ENCODE measurements at places on chromosomes 2 and 18. TPM values are rescaled to one million over a fixed set of nuclear protein-coding genes. Genes with fewer than 3 reads are reported as not detected.

GRCh38 chr2:67930156-67930555, 132.6 kb downstream of the C1D start:
- H3K27ac ChIP-seq, result no peak overlapping the region

- H3K4me1 ChIP-seq, result no peaks in the 10 kb centered on the region
- H3K27me3 ChIP-seq, result no peaks in the 10 kb centered on the region
- DNase-seq, result no peak
- no peaks in the 10 kb centered on the region for H3K36me3 ChIP-seq
Measured at GRCh38 chr2:217680381-217680780, 322.4 kb downstream of the TNS1 start.

- no peaks in the 10 kb centered on the region for H3K36me3 ChIP-seq
- no peaks in the 10 kb centered on the region for H3K27me3 ChIP-seq
- H3K4me1 ChIP-seq, result no peaks in the 10 kb centered on the region
- no peak overlapping the region for H3K4me3 ChIP-seq
- no peak overlapping the region for H3K27ac ChIP-seq
Measured at GRCh38 chr2:150100336-150100735, 387.1 kb downstream of the RND3 start.

MC2R gene
- total RNA-seq, result not detected

DNA sequence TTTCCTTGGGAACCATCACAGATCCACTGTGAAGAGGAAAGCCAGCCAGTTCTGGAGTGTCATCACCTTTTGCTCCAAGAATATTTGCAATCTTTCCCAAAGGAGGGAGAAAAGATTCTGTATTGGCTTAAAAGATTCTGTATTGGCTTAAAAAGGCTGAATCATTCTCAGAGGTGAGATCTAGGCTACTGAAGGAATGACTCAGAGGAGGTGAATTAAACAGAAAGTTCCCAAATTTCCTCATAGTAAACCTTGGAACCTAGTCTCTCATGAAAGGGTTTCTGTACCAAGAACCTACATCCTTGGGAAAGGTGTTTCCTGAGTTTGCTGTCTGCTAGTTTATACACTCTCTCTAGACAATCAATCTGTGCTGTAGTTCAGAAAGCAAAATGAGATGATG, 34.1 kb upstream of the GRB14 start:
- no peak for DNase-seq
- no peaks in the 10 kb centered on the region for H3K36me3 ChIP-seq
- no peaks in the 10 kb centered on the region for H3K4me1 ChIP-seq
- H3K27ac ChIP-seq, result no peak overlapping the region
- no peaks in the 10 kb centered on the region for H3K27me3 ChIP-seq

SATB2 gene
- 5.2 TPM for total RNA-seq

GRCh38 chr2:23492337-23492675, 107.3 kb downstream of the KLHL29 start:
- H3K27ac ChIP-seq, result peak overlapping the region; percentile 26
- DNase-seq, result no peak
- H3K27me3 ChIP-seq, result no peaks in the 10 kb centered on the region
- no peaks in the 10 kb centered on the region for H3K4me1 ChIP-seq

DNA sequence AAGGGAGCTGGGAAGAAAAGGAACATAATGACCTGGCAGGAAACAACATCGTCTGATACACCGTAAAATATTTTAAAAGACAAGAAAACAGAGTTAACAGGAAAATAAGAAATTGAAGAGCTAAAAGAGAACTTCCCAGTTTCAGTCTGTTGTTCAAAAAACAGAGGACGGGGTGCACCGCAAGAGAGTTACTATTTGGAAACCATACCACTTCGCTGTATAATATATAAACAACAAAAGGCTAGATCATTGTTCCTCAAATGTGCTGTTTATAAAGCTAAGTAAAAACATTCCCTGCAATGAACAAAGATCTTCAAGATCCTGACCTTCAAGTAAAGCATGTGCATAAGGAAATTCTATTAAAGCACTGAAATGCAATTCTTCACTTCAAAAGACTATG, 2.1 kb downstream of the PPP3R1 start:
- H3K36me3 ChIP-seq, result no peaks in the 10 kb centered on the region
- H3K4me1 ChIP-seq, result peaks cover 6% of the 10 kb centered on the region
- peak overlapping the region; percentile 89 for H3K4me3 ChIP-seq
- DNase-seq, result no peak
- H3K27me3 ChIP-seq, result no peaks in the 10 kb centered on the region

M1AP gene
- total RNA-seq, result 10.9 TPM

- no peak for DNase-seq
- no peaks in the 10 kb centered on the region for H3K27me3 ChIP-seq
Measured at GRCh38 chr2:67498931-67499330, 101.8 kb downstream of the ETAA1 start.

FBXO41 gene
- 4.2 TPM for total RNA-seq

- no peak for DNase-seq
- no peak overlapping the region for H3K4me3 ChIP-seq
- no peak overlapping the region for H3K27ac ChIP-seq
- H3K27me3 ChIP-seq, result no peaks in the 10 kb centered on the region
Measured at GRCh38 chr18:60469387-60470100, 97.0 kb upstream of the MC4R start.

GRCh38 chr2:203688798-203689197, 17.6 kb upstream of the CD28 start:
- DNase-seq, result no peak
- H3K27me3 ChIP-seq, result no peaks in the 10 kb centered on the region
- H3K36me3 ChIP-seq, result no peaks in the 10 kb centered on the region
- H3K4me3 ChIP-seq, result no peak overlapping the region
- H3K27ac ChIP-seq, result no peak overlapping the region

DNA sequence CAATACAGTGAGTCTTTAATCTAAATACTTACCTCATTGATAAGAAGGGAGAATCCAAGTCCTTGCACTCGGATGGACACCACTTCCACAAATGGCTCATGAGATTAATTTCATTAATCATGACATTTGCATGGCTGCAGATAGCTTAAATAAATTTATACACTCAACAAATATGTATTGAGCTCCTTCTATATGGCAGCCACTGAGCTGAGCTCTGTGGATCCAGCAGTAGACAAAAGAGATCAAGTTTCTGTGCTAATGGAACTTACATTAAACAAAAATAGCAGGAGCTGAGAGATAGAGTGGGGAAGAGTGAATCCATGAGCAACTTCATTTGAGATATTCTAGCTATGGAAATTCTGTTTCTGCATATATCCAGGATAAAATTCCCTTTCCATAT, 44.4 kb downstream of the RAB27B start:
- no peaks in the 10 kb centered on the region for H3K4me1 ChIP-seq
- H3K36me3 ChIP-seq, result no peaks in the 10 kb centered on the region
- no peaks in the 10 kb centered on the region for H3K27me3 ChIP-seq
- H3K4me3 ChIP-seq, result no peak overlapping the region

SRD5A2 gene
- total RNA-seq, result 8.5 TPM

DNA sequence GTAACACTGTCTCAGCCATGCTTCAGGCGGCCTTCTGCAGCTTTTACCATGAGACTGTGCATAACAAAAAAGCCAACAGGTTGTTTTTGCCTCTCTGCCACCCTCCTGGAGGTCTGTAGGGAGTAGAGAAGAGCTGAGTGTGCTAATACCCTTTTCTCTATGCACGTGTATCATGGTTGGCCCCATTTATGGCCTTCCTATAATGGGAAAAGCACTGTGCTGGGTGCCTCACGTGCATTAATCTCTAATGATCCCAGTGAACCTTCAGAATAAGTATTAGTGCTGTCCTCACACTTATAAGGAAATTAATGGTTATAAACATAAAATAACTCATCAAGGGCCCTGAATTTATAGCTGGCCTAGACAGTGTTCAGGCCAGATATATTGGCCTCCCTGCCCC, 164.2 kb downstream of the CDH20 start:
- DNase-seq, result no peak
- H3K27ac ChIP-seq, result no peak overlapping the region
- no peaks in the 10 kb centered on the region for H3K4me1 ChIP-seq

DNA sequence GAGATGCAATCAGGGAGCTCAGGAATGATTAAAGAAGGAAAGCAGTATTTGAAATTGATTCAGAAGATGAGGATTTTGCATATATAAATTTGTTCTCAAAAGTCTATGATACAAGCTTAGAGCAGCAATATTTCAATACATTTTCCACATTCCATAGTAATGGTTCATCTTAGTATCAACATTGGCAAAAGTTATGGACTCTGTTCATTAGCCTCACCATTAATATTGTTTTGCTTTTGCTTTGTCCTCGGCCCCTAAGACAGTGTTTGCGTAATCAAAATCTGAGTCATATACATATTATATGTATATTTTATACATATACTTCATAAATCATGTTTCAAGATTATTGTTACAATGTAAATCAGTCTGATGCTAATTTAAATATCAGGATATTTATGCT, 176.6 kb downstream of the CNTNAP5 start:
- no peak for DNase-seq
- H3K4me3 ChIP-seq, result no peak overlapping the region

DNA sequence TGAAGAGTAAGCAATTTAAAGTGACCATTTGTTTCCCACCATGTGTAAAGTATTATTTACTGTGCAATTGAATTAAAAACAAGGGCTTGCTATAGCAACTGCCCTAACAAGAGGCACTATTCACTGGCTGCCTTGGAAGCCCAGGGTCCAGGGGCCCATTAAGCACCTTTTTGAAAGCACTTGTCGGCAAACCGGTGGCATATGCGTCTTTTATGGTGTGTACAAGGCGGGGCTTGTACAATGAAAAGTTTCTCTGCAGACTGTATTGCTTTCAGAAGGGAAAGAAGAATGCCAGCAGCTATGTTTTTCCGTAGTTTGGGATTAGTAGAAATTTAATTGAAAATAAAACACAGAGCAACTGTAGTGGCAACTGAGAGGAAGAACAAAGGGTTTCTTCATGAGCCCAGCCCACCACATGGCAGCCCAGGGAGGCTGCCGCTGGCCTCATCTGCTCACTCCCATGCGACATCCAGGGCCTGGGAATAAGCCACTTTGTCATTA, 279.5 kb upstream of the PARD3B start:
- no peak overlapping the region for H3K4me3 ChIP-seq
- H3K4me1 ChIP-seq, result no peaks in the 10 kb centered on the region
- H3K27ac ChIP-seq, result no peak overlapping the region
- DNase-seq, result no peak
- no peaks in the 10 kb centered on the region for H3K36me3 ChIP-seq

DNA sequence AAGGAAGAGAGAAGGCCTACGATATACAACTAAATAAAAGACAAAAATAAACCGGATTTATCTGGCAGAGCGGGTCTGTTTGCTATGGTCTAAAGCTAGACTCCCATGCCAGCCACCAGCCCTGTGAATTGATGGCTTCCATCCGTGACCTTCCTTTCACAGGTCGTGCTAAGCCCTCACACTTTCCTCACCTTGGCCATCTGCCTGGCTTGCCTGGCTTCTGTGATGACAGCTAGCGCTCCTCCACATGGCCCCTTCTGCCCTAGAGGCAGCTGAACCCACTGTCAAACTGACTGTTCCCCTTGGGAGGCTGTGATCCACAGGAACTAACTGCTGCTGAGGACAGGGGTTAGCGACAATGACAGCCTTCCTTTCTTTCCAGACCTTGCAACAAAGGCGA, 32.5 kb downstream of the GAREM1 start:
- no peaks in the 10 kb centered on the region for H3K4me1 ChIP-seq
- no peak overlapping the region for H3K27ac ChIP-seq
- no peaks in the 10 kb centered on the region for H3K36me3 ChIP-seq
- H3K4me3 ChIP-seq, result no peak overlapping the region

DNA sequence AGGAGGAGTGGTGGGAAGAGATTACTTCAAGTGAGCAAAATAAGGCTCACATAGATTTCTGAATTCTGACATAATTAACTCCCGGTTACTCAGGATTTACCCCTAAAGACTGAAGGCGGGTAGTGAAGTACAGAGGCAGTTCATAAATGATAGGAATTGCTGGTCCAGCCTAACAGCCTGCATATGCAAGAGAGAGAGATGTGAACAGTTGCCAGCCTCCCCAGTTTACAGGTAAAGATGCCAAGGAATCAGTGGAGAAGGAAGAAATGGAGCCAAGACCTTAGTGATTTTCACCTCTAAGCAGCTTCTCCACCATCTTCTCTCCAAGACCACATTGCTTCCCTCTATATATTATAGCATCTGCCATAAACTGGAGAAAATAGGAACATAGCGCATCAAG, 91.8 kb upstream of the THUMPD2 start:
- H3K4me1 ChIP-seq, result no peaks in the 10 kb centered on the region
- H3K27ac ChIP-seq, result no peak overlapping the region
- no peaks in the 10 kb centered on the region for H3K27me3 ChIP-seq
- no peaks in the 10 kb centered on the region for H3K36me3 ChIP-seq

DNA sequence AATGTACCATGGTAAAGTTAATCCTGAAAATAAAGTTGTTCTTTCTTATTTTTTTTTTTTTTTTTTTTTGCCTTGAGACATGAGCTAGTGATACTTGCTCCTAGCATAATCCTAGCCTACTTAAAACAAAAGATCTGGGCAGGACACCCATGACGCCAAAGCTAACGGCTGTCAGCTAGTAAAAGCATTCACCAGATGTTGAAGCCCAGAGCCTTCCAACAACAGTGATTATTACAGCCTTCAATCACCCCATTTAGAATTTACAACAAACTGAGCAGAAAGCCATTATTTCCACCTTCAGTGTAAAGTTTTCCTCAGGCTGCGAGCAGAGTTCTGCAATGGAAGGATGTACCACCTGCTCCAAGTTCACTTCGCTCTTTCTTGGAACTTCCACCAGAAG, 259.5 kb downstream of the SP3 start:
- no peak overlapping the region for H3K4me3 ChIP-seq
- H3K36me3 ChIP-seq, result no peaks in the 10 kb centered on the region
- H3K27me3 ChIP-seq, result no peaks in the 10 kb centered on the region
- DNase-seq, result no peak
- no peak overlapping the region for H3K27ac ChIP-seq

DNA sequence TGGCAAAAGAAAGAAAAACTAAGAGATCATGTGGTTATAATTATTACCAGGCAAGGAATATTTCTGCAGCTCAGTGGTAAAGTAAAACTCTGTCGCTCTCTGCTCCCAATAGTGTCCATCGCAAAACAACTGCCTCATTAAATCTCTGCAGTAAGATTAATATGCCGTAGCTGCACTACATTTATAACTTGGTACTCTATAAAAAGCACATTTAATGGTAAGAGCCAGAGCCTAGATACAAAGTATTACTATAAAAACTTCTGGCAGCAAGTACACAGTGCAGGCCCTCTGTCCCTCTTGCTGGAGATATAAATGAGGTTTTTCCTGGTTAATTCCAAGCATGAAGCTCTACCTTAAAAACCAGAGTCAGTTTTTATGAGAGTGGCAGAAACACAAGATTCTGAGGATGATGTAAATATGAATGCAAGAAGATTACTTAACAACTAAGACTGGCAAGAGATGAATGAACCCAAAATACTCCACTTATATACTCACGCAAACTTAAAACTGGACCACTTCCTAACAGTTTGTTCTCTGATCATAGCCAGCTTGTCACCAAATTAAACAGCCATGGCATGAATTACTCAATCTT, 25.5 kb downstream of the ZNF521 start:
- H3K27ac ChIP-seq, result no peak overlapping the region
- no peak for DNase-seq
- H3K4me1 ChIP-seq, result no peaks in the 10 kb centered on the region
- no peaks in the 10 kb centered on the region for H3K36me3 ChIP-seq
- H3K4me3 ChIP-seq, result no peak overlapping the region

GRCh38 chr18:2994603-2995432, 18.1 kb downstream of the LPIN2 start:
- peaks cover 8% of the 10 kb centered on the region for H3K4me1 ChIP-seq
- H3K36me3 ChIP-seq, result no peaks in the 10 kb centered on the region
- H3K4me3 ChIP-seq, result no peak overlapping the region
- H3K27ac ChIP-seq, result no peak overlapping the region
- no peak for DNase-seq

All from prostate gland (tissue), 2 donors.